Activated naive CD4-positive, alpha-beta T cell (primary cell): ENCODE measurements at places on chromosomes 6 and 20.

GRCh38 chr6:72788188-72788587 is 166.3 kb downstream of the KCNQ5 start:
- DNase-seq = no peak

- DNase-seq = no peak
Measured at GRCh38 chr6:24440897-24441598, 38.3 kb downstream of the MRS2 start.

- DNase-seq = no peak
Measured at GRCh38 chr6:157326979-157327378, 3.7 kb upstream of the TMEM242 start.

GRCh38 chr20:63090682-63091571 is 84.2 kb upstream of the BHLHE23 start:
- DNase-seq = no peak

GRCh38 chr20:4046926-4047325 is 31.6 kb upstream of the RNF24 start:
- DNase-seq = no peak

- no peak for DNase-seq
Measured at GRCh38 chr6:131003488-131004386, 59.3 kb downstream of the EPB41L2 start.

- DNase-seq = no peak
Measured at GRCh38 chr6:165543781-165544180, 119.3 kb downstream of the PDE10A start.

DNA sequence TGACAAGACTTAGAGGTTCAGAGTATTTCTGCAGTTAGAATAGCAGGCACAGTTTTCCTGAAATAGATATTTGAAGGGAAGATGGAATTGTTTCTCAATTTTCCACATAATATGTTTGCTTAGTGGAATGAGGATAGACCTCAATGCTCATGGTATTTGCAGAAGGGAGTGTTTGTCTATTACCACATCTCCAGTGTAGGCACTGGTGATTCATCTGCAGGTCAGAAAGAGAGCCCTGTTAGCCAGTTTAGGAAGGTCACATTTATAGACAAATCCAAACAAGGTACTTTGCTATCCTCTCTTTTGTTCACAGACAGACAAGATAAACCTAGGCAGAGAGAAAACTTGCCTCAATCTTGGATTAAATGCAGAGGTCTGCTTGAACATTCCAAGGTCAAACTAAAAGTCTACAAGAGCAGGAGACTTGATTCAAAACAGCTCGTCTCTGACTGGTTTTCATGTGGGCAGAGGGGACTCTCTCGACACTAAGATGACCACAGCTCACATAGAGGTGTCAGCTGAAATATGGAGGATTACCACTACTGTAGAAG is 22.8 kb downstream of the ISM1 start:
- DNase-seq = no peak

DNA sequence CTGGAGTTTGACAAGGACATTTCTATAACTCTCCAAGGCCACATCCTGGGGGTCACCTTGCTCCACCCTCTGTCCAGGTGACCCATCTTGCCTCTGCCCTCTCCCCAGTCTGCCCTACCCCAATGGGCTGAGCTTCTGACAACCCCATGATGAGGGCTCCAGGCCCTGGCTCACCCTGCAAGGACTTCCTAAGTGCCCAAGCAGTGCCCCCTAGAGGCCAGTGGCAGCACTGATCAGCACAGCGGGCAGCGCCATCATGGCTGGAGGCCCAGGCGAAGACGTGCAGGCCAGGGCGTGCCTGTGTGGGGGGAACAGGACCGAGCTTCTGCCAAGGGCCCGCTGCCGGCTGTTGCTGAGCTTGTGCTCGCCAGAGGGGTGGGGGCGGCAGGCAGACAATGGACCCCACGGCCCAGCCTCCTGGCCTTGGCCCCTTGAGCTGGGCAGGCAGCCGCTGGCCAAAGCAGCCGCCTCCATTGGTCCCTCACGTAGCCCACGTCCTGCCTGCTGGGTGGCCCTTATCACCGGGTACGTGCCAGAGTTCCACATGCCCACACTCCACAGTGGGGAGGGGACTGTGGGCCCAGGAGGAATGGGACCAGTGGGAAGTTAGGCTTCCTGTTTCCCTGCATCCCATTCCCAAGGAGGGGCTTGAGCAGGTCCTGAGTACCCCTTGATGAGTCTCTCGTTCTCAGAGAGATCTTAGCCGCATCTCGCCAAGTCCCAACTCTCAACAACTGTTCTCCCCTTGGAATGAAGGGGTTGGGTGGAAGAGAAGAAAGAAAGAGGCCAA is 64.3 kb downstream of the MRPL14 start:
- DNase-seq = no peak

- no peak for DNase-seq
Measured at GRCh38 chr6:140029551-140029950, 655.1 kb upstream of the CITED2 start.

DNA sequence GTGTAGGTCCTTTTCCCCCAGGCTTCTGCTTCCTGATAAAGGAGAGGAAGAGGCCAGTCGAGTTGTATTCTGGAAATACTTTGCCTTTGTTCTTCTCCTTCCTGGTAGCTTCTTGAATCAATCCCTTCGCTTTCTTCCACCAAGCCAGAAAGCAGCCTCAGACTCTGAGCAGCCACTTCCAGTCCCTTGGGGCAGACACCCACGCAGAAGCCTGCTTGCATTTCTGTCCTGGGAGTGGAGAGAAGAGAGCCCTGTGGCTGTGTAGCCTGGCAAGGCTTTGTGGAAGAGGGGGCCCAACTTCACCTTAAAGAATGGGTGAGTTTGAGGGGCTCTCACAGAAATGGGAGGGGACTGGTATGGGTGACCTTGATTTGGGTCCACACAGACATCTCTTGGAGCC is 211.0 kb upstream of the SSTR4 start:
- DNase-seq = no peak

- no peak for DNase-seq
Measured at GRCh38 chr6:110656492-110656891, 158.8 kb downstream of the CDK19 start.

DNA sequence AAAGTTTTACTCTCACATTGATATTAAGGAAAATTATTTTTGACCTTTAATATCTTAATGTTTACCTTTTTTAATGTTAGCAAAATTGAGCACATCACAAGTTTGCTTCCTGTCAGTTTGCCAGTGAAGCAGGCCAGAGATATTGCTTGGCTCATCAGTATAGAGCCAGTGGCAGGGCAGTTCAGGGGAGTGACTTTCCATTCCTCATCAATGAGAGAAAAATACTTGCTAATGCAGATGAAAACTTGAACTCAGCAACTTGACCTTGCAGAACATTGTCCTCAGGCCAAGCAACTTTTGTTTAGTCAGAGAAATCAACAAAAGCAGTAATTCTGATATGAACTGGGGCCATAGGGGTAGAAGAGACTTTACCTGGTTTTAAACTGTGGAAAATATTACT is 6.9 kb downstream of the TAB2 start:
- no peak for DNase-seq

DNA sequence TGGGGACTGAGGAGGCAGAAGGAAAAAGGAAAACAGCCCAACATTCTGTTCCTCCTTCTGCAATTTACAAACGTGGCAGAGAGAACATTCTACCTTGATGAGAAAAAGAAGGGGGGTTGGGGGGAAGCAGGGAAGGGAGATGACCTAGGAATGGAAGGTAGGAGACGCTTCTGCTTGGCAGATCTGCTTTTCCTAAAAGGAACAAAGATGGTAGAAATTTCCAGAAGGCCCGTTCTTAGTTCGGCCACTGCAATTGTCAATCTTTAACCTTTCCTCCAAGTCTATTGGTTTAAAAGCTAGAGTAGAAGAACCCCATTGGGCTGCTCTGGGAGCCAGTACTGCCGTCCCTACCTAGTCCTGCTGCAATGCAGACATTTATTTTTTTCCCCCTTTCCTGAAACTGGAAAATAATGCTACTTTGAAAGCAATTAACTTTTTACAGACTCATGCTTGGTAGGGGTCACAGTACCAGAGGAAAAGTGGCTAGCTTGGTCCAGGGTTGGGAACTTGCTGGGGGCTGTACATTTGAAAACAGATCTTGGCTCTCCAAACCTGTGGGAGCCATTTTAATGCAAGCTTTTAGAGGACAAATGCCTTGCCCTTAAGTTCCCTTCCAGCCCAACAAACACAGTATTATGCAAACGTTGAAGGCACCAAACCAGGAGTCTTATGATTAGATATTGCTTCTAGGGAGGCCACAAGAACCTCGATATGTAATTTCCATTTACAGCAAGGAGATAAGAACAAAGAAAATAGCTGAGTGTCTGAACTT is 2.6 kb downstream of the ZMYND8 start:
- no peak for DNase-seq

DNA sequence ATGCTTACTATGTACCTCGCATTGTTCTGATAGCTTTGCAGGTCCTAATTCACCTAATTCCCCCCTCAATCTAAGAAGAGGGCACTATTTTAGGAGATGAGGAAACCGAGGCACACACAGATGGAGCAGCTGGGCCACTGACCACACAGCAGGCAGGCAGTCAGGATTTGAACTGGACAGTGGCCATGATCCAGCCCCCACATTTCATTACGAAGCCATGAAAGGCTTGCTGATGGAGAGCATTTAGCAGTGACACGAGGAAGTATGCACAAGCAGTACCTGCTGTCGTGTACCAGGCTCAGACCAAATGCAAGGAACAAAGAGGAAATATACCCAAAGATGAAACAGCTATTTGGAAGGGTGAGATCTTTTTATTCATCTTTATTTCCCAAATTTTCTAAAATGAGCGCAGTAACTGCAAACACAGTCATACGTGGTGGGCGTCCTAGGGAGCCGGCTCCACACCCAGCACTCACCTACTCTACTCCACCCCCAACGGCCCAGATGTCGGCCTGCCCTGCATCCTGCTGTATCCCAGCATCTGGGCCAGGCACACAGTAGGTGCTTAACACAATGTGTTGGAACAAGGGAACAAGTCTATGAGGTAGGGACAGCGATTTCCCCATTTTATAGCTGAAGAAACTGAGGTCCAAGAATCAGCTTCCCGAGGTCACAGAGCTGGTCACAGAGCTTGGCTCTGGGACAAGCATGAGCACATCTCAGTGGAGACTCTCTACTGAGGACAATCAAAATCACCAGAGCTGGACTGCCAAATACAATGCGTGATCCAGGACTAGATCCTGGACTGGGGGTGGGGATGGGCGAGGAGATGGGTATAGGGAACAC is 15.0 kb downstream of the PREX1 start:
- no peak for DNase-seq

GRCh38 chr20:41182296-41183212 is 45.2 kb downstream of the PLCG1 start:
- no peak for DNase-seq

DNA sequence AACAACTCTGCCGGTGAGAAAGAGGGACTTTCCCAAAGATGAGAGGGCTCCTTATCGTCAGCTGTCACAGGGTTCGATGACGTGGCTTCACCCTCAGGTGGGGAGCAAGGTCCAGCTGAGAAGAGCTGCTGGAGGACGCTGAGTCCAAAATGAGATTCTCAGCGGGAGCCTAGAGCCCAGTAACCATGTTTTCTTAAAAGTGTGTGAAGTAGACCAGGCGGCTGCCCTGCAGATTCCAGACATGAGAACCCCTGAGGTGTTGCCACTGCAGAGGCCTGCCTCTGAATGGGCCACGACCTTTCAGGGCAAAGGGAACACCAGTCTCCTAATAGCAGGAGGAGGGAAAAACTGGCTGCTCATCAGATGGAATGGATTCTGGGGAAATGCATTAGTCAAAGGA is 375.1 kb downstream of the BTBD9 start:
- DNase-seq = no peak

DNA sequence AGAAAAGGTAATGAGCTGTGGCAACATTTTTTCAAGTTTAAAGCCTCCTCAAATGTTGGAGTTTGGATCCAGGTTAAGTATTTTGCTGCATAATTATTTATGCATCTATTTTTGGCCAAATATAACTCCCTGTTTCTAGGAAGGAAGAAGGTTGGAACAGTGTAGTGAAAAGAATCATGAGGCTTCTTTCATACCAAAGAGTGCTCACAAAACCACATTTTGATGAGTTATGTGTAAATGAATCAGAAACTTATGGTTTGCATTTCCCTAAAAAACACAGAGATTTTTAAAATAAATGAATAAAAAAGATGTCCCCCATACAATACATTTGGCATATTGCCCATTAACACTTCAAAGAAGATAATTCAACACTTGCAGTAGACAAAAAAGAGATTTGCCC is 246.9 kb upstream of the PRDM1 start:
- DNase-seq = no peak
